NCI-H524 (cell line): ENCODE measurements at places on chromosomes 6 and 20.

DNA sequence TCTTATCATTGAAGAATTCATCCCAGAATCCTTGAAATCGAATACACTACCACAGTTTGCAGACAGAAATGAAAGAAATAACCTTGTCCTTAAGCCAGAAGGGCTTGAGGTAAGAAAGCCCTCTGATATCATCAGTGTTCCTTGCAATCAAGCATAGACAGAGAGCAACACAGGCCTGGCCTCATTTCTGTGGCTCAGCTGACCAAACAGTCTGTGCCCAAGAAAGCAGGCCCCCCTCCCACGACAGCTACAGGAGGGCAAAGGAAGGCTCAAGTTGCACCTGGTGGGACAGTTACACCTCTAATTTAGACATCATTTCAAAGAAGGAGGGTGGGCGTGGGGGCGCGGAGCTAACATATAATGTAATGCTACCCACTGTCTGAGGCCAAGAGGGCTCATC is 21.6 kb downstream of the KIF16B start:
- DNase-seq = no peak

DNA sequence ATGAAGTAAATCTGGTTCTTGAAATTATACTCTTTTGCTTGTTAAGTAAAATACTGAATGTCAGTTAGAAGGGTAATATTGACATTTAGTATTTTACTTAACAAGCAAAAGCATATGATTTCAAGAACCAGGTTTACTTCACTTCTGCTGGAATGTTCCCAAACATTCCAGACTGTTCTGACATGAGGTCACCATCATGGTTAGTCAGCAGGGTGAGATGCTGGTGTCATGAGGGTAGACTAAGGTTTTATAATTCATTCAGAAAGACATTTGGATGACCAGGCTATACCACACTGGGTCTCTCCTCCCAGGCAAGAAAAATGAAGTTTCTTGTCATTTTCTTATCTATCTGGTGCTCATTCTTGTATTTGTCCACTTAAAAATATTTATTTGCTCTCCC is 414.4 kb upstream of the MMS22L start:
- DNase-seq = no peak

- DNase-seq = no peak
These were observed 8.5 kb downstream of the SCGN start for GRCh38 chr6:25660512-25660911.

GRCh38 chr6:143346004-143346403 is 104.5 kb downstream of the ADAT2 start:
- DNase-seq = no peak

GRCh38 chr6:158987657-158988056 is 12.3 kb downstream of the RSPH3 start:
- no peak for DNase-seq

DNA sequence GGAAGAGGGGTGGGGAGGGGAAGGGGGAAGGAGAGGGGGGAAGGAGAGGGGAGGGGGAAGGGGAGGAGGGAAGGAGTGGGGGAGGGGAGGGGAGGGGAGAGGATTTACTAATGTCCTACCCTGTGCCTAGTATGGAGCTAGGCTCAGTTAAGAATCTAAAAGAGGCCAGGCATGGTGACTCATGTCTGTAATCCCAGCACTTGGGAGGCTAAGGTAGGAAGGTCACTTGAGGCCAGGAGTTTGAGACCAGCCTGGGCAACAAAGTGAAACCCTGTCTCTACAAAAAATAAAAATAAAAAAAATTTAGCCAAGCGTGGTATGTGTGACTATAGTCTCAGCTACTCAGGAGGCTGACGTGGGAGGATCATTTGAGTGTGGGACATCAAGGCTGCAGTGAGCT is 13.0 kb downstream of the UBE2J1 start:
- DNase-seq = no peak

DNA sequence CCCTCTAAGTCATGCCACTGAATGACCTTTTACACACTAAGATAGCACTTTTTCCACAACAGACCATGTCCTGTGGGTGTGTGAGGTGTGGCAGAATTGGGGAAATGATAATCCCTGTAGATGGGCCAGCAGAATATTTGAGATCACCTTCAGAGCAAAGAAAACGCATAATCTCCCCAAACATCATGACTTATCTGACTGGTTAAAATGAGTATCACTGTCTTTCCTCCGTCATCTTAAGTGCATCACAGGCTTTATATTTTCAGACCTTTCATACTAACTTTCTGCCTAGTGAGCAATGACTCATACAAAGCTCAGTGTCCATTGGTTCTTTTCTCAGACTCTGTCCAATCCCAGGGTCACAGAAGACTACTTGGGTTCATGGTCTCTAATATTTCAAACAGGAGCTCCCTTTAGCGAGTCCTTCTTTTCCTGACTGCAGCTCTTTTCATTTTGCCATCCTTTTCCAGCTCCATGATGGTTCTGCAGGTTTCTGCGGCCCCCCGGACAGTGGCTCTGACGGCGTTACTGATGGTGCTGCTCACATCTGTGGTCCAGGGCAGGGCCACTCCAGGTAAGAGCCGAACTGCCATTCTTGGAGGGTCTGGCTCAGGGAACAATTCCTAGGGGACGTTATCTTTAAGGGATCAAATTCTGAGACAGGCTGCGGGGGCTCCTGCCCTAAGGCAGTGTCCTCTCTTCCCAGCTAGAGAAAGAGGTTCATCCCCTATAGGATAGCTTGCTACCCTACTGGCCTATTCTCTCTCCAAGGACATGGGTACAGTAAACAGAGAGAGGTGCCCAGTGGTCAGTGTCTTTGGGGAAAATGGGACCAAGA is at the start of gene HLA-DPB1:
Gene HLA-DPB1, plus strand, starts transcription at position 423 of the 838 bp plus-strand sequence. Its CDS starts 52 bp downstream, at position 475.
- DNase-seq = no peak

- peak; percentile 60 for DNase-seq
These were observed 87.0 kb downstream of the CDH22 start for GRCh38 chr20:46221256-46221833.

DNA sequence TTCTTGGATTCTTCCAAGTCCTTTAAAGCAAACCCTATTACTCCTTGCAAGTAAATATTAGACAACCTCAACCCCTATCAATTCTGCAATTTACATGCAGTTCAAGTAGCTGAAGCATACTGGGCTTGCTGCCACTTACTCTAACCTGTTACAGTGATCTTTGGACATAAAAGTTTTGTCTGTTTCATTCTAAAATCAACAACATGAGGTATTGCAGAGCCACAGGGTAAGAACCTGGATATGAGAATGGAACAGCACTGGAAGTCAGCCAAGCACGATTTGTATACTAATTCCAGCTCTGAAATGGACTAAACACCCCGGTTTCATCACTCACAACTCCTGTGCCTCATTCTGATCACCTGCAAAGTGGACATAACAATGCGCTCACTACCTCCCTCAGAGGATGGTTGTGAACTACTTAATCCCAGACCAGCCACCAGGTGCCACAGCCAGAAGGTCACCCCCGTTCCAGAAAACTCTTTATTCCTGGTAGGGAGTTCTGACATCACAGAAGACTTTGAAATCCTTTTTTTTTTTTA is 270.0 kb downstream of the ADGB start:
- DNase-seq = no peak

DNA sequence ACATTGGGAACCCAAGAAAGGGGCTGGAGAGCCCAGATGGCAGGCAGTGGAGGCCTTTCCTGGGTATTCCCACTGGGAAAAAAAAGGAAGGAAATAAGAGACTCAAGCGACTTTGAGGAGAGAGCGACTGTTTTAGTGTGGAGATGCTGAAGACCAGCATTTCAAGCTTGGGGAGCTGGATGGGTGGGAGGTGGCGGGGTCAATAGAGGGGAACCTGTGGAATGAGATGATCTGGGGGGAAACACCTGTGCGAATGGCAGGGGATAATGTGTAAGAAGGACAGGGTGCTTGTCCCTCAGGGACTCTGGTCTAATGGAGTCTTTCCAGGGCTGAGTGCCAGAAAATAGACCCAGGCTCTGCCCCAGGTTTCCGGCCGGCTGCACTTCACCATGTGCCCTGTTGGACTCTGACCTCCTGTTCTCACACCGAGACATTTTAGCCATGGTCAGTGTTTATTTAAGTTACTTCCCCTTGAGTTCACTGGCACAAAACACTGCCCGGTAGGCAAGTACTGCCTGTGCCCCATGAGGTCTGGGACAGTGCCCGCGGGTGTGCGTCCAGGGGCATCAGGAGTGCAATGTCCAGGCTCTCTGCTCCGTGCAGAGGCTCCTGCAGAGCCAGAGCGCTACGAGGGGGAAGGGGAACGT is 50.4 kb upstream of the NKX2-2 start:
- no peak for DNase-seq

GRCh38 chr6:158168040-158168289 is at the start of gene SERAC1:
Gene SERAC1 (minus strand): TSS chr6:158168262. CDS start chr6:158158363, 9,899 bp downstream.
- no peak for DNase-seq

DNA sequence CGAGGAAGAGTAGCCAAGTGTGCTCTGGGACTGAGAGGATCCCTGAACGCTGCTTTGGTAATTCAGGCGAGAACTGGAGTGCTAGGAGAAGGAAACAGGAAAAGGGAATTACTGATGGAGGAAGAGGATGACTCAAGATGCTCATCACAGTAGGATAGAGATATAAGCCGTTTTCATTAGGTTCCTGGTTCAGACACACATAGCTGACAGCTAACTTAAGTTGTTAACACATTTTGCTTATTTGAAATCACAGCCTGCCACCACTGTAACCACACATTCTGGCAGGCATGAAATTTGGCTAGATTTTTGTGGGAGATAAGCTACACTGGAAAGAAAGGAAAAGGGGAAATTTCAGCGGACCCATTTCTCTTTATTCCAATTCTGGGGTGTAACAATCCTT is 138.2 kb upstream of the SLC22A16 start:
- no peak for DNase-seq

- no peak for DNase-seq
These were observed 37.1 kb upstream of the RPS6KA2 start for GRCh38 chr6:166664135-166664534.

DNA sequence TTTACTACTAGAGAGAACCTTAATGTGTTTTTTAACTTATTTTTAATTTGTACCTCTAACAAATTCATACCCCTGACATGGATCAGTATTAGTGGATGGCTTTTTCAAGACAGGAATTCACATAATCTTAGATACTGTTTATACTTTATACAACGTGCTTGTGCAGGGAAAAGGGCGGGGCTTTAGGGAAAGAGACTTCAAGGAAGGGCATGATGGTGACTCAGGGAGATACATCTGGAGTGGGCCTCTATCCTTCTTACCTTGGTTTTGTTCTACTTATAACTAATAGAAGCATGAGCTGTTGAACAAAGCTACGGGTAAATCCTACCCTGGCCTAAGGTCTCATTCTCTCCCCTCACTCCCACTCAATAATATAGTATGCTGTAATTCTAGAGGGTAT is 160.8 kb downstream of the C6orf58 start:
- peak; percentile 28 for DNase-seq

GRCh38 chr6:145318952-145319351 is 416.4 kb downstream of the EPM2A start:
- DNase-seq = no peak

GRCh38 chr6:144211160-144211559 is 60.8 kb downstream of the STX11 start:
- no peak for DNase-seq

DNA sequence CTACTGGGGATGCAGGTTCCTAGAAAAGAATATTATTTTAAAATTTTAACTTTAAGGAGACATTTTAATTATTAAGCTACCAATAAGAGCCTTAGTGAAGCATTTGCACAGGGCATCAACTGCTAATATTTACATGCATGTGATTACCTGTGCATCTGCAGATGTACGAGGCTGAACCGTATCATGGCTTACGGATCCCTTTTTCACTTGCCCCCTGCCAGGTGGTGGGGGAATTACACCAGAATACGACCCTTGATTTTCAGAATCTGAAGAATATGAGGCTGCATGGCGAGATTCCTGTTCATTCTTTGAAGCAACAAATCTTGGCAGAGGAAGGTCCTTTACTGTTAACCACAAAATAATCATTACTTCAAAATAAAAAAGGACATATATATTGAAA is 42.7 kb downstream of the REPS1 start:
- DNase-seq = no peak

DNA sequence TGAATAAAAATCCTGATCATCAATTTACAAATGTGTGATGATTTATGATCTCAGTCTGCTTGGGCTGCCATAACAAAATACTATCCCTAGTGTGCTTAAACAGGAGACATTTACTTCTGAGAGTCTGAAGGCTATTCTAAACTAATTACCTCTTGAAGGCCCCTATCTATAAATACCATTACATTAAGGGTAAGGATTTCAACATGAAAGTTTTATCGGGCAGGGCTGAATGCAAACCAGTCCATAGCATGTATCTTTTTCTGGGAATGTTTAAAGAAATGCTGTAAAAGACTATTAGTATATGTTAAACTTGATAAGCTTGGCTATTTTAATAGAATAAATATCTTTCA is 48.2 kb downstream of the TRDN start:
- no peak for DNase-seq

- DNase-seq = peak; percentile 5
These were observed 78.4 kb downstream of the PREP start for GRCh38 chr6:105324386-105324950.

DNA sequence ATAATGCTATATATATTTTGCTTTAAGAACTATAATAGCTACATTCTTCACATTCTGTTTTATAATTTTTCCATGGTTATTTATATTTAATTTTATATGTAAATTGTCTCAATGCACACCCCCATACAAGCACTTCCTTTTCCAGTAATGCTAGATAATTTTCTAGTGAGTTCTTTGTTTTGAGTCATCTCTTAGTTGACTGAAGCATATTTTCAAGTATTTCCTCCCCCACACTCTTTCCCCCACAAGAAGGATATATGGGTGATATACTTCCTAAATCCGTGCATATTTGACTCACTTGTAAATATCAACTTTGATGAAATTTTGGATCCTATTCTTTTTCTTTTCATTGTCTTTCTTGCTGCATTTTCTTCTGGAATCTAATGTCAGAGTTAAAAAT is 82.1 kb upstream of the SRSF6 start:
- no peak for DNase-seq

DNA sequence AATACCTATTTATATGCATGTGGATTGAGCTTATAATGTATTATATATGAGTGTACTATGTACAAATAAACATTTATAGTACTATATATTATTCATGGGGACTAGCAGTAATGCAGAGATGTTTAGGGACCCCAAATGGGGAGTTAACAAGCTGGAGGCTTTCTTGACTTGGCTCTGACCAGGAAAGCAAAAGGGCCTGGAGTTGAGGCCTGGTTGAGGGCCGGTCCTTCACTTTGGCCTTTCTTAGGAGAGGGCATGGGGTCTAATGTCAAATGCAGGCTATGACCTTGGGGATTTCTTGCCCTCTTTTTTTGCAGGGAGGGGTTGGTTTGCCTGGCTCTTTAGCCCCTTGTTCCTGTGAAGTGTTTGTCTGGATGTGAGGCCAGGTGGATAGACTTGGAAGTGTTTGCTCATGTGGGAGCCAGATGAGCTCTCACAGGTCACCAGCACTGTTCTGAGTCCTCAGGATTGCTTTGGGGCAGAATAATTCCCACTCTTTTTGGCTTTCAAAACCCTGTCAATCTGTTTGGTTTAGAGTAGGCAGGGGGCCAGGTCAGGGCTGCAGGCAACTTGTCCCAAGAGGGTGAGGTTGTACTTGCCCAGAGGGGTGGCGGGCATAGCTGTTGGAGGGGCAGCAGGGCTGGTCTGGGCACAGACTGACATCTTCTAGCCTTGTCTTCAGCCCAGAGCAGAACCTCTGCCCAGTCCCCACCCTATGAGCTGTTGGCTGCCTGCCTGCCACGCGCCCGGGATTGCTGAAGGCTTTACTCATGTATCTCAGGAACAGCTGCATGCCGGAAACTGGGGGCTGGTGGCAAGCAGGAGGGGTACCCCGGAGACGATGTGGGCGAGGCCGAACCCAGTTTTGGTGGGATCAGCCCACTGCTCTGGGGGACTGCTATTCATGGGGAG is 14.6 kb downstream of the TJAP1 start:
- no peak for DNase-seq
